Activated CD4-positive, alpha-beta T cell treated with anti-CD3 and anti-CD28 coated beads for 4 hours (primary cell): ENCODE measurements at places on chromosomes 3 and 15.

DNA sequence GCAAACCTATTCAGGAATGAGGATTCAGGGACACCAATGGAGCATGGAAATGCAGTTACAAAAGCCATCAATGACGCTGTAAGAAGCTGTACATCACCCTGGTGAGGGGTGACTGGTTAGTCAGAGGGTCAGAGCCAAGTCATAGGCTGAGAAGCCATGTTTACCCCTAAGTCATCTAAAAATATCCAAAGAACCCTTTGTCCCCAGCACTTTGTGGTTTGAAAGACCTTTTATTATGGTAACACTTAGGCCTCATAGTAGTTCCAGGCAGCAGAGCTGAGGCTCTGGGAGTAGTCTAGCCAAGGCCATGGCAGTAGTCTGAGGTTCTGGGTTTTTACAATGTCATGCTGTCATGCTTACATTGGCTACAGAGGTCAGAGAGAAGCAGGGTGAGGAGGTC, 131.2 kb downstream of the CTNNB1 start:
- DNase-seq: no peak

DNA sequence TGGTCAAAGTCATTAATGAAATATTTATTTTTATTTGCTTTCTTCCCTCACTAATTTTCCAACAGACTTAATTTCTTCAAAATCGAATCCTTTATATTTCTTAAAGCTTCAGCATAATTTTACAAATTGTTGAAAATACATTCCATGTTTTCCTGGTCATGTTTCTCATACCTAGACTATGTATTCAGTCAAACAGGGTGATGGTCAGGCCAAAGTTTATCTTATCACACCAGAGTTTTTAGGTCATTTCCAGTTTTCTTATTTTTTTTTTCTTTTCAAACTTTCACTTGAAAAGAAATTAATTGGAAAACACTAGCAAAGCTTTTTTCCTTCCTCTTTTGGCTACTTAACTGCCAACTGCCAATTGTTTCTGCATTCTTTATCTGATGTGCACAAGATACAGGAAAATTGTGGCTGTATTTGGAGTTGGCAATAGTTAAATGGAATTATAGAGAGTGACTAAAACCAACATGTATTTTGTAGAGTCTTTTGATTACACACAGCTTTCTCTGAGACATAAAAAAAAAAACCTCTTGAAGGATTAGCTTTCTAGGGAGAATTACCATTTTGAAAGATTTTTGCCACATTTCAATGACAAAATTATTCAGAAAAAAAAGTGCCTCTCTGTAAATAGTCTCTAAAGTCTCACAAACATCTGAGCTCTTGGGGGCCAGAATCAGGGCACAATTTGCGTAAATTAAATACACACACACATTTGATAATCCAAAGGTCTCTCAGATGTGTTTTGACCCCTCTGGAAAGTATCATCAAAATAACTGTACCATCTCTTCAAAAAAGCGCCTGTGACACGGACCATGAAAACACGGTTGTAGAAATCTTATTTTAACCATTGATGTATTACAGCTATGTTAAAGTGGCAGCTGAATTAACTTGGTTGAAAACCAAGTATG, 603.2 kb upstream of the KCNMB2 start:
- DNase-seq: no peak

- DNase-seq: peak; percentile 72
Observed at GRCh38 chr3:169813757-169814517, 1.2 kb upstream of the LRRC34 start.

- no peak for DNase-seq
Observed at GRCh38 chr3:95468331-95468730, 1346.1 kb upstream of the EPHA6 start.

GRCh38 chr15:87863152-87863551, 393.4 kb downstream of the NTRK3 start:
- no peak for DNase-seq

DNA sequence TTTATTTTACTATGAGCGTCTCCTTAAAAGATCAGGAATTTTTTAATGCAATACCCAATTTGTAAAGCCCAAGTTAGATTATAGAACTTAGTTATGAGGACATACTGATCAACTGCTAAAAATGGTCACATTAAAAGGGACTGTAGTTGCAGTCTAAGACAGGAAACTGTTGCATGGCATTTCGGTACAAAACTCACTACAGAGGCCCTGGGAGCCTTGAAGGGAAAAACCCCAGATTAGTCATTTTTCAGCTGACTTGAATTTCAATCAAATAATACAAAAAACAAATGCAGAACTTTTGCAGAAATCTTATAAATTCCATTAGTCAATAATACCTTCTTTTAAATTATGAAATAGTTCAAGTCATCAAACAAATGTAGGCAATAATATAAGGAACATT, 6.9 kb upstream of the PTX3 start:
- no peak for DNase-seq

GRCh38 chr3:193165431-193166120, 75.4 kb upstream of the PLAAT1 start:
- DNase-seq: no peak

DNA sequence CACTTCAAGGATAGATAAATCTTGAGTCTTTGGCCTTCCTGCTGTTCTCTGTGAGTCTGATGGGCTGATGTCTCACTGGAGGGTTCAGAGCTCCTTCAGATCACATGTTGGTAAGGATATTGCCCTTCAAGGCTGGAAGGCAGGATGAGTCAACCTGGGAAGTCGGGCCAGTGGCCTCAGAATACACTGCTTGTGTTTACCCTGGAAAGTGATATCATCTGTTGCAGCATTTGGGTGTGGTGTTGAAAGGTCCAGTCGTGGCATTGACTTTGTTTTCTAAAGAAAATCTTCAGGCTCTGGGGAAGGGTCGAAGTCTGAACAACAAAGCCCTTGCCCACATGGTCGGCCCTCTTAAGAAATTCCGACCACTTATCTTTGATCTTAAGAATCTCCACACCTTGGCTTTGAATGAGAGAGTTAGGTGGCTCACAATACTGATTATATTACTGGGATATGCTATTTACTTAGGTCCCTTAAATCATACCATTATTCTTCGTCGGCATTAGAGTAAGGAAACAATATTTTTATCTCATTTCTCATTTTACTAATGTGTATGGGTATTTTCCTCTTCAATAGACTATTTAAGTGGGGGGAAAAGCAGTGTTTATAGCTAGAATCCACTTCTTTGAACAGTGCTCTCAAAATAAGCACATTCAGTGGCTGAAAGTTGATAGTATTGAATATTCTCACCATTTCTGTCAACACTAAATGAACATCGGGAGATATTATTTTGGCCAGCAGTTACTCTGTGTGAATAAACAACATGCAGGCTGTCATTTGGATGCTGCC, 303.9 kb upstream of the RASGRP1 start:
- no peak for DNase-seq

- DNase-seq: no peak
Observed at GRCh38 chr3:111692593-111693552, 97.7 kb upstream of the ZBED2 start.

- DNase-seq: no peak
Observed at GRCh38 chr15:72365844-72366243, 10.0 kb downstream of the HEXA start.

DNA sequence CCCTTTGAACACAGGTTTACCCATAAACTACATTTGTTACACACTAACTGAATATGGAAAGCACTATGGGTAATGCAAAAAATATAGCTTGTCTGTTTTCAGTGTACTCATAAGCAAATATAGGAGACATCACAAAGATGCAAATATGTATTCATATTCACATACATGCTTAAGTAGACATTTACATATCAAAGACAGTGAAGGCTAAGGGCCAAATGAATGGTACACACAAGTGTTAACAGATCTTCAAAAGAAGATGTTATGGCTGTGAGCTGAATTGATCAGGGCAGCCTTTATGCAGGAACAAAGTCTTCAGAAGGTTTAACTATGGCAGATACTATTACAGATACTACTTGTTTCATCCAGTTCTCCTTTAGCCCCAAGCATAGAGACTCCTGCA, 384.1 kb downstream of the FHIT start:
- DNase-seq: no peak

DNA sequence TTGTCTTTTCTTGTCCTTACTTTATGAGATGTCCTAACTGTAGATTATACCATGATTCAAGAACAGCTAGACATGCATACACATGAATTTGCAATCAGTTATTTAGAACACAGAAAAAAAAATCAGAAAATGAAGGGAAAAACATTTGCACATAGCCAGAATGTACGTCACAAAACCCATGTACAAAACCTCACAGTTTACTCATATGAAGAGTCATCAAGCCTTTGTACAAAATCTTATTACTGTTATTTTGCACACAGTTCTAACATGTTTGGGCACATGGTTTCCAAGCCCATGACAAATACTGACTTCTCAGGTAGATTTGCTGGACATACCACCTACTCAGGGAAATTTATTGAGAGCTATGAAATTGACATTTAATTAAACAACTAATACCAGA, 48.2 kb downstream of the MAP3K13 start:
- no peak for DNase-seq

GRCh38 chr15:100041127-100041828, 300.5 kb downstream of the ADAMTS17 start:
- no peak for DNase-seq

- no peak for DNase-seq
Observed at GRCh38 chr3:126746395-126747177, 42.5 kb downstream of the CHCHD6 start.

DNA sequence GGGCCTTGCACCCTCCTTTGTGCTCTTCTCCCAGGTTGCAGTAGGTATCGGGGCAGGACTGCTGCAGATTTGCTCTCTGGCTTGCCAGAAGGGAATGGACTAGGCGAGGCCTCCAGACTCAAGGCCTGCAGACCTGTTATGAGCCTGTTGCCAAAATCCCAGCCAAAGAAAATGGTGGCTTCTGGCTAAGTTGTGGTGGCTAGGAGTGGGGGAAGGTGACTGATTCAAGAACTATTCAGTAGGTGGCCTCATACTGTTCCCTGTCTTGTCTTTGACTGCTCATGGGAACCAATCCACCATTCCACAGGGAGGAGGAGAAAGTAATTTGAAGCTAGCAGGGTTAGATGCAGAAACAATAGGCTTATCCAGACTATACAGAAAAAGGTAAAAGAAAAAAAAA, 380.4 kb upstream of the PROK2 start:
- DNase-seq: no peak

DNA sequence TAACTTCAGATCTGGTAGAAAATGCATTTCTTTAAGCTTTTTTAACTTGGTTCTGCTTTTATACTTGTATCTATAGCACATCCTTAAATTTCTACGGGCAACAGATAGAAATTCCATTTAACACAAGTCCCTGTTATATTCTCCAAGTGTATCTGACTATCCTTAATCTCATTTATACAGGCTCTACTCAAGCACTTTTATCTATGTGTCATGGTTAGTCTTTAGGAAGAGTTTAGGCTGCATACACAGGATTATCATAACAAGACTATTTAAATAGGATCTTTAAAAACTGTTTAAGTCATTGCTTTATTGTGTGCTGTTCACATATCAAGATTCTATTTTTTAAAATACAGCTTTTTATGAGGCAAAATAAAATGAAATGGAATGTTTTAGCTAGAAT, 52.7 kb downstream of the SETD5 start:
- no peak for DNase-seq

DNA sequence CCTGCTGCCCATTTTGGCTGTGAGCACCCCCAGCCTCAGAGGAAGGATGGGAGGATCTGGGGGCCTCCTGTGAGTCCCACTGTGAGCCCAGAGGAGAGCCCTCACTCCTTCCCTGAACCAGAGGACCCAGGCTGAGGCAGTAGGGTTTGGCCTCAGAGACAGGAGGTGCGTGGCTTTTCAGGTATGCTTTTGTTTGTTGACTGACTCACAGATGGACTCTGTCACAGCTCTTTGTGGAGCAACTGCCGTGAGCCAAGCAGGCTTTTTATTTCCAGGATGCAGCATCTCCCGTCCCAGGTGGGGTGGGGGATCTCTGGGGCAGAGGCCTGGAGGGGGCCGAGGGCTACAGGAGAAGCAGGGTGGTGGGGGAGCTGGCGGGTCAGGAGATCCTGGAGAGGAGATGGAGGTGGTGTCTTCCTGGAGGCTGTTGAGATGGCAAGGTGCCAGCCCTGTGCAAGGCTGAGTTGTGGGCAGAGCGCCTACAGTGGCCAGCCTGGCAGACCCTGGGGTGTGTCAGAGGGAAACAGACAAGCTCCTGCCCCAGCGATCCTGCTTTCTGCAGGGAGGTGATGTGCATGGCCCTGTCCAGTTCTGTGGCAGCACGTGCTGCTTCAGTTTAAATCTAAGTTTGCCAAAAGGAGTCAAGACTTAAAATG, 24.0 kb downstream of the PLXNA1 start:
- DNase-seq: no peak

GRCh38 chr3:18113417-18113816, 311.7 kb downstream of the SATB1 start:
- DNase-seq: no peak

DNA sequence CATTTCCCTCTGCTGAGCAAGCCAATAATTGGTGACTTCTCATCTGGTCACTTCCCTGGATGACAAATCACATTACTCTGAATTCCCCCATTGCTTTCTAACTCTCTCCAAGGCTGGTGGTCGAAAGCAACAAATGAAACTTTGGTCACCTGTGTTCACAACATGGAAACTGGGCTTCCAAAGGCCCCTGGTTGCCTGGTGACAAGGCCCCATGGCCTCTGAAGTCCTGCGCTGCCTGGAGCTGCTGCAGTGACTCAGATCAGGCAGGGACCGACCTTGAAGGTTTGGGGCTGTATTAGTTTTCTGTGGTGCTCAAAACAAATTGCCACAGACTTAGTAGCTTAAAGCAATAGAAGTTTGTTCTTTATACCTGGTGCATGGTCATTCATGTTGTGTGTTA, 345.3 kb downstream of the WDR72 start:
- no peak for DNase-seq

GRCh38 chr15:42152196-42152920, 4.1 kb downstream of the PLA2G4F start:
- DNase-seq: no peak

DNA sequence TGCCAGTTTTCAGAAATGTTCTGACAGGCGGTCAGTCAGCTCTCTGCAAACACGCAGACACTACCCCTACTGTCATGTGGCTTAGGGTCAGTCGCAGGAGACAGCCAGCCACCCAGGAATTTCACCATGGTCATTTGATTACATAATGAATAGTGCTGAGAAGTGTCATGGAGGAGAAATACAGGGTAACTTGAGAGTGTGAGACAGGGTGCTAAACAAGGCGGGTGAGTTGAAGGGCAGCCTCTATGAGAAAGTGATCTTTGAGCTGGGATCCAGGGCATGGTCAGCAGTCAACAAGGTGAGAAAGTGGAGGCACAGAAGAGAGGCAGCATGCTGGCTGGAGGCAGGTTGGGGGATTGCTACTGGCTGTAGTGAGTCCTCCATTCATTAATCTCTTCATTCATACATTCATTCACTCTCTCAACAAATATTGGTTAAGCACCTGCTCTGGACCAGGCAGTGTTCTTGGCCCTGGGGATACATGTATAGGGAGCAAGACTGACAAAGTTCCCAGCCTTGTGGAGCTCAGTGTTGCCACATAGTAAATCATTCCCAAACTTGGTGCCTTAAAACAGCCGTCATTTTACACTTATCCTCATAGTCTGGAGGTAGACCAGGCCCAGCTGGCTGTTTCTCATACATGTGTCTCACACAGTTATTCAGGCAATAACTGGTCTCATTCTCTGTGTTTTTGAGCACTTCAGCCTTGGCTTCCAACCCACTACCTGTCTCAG, 14.8 kb downstream of the PXYLP1 start:
- no peak for DNase-seq
